ENCODE measurements at places on chromosomes 4 and X. TPM values are rescaled to one million over a fixed set of nuclear protein-coding genes. Genes with fewer than 3 reads are reported as not detected.

Gene CENPVL1
- 0.64 TPM for total RNA-seq

Gene RASL11B
- total RNA-seq = 17.0 TPM

Gene SYTL5
- total RNA-seq = 5.1 TPM

DNA sequence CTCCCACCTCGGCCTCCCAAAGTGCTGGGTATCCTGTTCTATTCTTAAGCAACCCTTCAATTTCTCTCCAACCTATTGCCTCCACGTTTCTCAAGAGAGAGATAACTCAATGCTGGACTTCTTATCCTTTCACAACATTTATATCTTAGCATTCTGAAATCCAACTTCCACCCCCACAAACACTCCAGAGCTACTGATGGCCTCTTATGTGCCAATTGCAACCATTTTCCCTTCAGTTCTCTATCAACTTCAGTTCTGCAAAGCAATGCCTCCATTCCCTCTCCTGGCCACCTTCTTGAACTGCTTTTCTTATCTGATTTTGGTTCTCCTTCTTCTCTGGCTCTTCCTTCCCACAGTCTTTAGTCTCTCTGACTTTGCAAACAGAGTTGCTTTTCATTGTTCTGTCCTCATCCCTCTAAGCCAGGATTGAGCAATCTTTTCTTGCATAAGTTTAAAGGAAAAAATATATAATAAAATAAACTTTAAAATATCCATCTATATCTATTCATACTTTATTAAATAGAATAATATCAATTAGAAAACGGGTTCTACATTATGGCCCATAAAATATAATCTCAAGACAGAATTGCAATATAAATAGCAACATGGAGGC lies 3.6 kb upstream of the STBD1 start:
- DNase-seq = no peak

- DNase-seq = no peak
Measured at GRCh38 chr4:3037957-3038461, 36.3 kb downstream of the HTT-AS start.

- DNase-seq = no peak
Measured at GRCh38 chr4:181853881-181854511, 389.2 kb upstream of the TENM3 start.

DNA sequence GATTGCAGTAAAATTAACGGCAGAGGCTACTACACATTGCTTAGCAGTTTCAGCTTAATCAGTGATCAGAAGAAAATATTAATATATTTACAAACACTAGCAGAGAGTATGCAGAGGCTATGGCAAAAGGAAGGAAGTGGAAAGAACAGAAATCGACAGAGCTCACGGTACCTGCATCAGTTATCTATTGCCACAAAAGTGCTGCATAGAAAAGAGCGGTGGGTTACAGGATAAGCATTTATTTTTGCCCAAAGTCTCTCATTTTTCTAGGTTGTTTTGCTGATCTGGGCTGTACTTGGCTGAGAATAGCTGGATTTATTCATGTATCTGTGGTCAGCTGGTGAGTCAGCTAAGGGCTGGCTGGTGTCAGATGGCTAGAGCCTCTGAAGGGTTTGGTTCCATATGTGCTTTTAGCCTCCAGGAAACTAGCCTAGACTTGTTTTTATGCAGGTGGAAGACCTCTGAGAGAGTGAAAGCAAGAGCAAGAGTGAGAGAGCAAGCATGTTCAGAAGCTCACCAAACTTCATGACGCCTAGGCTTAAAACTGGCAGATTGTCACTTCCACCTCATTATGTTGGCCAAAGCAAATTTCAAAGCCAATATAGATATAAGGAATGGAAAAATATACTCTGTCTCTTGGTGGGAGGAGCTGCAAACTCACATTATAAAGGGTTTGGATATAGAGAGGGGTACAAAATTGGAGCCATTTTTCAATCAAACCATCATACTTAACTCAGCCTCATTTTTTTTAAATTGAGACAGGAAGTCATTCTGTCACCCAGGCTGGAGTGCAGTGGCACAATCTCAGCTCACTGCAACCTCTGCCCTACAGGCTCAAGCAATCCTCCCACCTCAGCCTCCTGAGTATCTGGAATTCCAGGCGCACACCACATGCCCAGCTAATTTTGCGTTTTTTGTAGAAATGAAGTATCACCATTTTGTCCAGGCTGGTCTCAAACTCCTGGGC lies 153.2 kb upstream of the RPL34 start:
- no peak for DNase-seq

Gene ADGRL3
- 9.8 TPM for total RNA-seq

Gene RIPPLY1
- total RNA-seq = not detected

Gene SMIM10
- total RNA-seq = 2.0 TPM
